NCI-H187 treated with DMSO at 0.1 percent for 48 hours (cell line): ENCODE measurements at places on chromosomes 1 and 21.
A peak's percentile ranks its signal among the peaks of the same experiment; 100 is the strongest.

DNA sequence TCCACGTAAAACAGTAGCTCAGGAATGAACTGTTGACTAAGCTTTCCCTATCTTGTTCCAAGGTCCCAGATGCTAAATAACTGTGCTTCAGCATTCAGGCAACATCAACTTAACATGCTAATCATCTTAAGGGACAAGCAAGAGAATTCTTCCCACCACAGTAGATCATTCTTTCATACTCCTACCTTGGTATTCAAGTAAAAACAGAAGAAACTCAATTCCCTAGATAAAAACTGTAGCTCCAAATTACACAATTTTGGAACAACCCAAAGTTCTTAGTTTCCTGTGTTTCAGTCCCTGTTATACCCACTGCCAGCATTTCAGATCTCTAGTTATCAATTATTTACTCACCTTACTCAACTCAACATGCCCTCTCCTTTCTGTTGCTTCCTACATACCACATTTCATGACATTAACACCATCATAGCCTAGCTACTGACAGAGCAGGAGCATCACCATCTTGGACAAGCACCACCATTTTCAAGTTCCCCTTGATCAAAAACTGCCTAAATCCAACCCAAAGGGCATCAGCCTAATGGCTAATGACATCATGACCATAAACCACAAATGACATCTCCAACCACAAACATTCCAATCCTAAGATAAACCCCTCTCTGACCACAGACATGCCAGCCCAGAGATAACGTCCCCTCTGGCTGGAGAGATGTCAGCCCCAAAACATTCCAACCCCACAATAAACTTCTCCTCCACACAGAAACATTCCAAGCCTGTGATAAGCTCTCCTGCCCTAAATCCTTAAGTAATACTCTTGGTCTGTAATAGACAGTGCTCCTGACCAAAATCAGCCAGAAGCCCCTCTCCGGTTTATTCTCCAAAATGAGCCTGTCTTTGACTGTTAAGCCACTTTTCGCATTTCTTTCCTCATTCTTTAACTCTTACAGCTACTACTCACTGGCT, 191.2 kb downstream of the RERE start:
- DNase-seq = no peak

DNA sequence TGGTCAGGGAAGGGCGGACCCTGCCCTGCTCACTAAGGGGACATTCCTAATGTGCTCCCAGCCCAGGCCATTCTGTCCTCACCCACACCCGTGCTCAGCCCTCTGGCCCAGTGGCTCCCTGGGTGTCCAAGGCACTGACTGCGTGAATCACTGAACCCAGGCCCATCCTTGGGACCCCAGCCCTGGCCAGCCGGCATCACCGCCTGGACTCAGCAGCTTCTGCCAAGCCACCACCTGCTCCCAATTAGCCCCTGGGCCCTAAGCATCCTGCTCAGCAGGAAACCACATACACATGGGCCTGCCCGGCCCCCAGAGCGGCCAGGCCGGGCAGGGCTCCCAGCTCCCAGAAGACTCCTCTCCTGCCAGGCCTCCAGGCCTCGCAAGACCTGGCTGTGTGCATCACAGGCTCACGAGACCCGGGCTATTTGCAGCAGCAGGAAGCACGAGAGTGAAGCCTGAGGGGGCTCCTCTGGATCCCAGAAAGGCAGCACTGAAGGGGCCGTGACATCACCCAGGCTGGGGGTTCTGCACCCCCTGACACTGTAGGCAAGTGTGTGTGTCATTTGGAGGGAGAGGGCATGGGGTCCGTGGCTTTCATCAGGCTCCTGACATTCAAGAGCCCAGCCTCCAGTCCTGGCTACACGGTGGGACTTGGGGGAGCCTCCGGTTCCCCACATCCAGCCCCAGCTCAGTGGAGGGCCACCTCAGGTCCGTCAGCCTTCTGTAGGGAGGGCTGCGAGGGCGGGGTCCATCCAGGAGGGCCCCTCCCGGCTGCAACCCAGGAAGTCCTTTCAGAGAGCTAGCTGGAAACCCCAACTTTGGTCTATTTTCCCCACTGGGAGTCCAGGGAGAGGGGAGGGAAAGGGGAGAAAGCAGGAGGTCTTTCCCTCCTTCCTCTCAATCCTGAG, 1.6 kb downstream of the MFAP2 start:
- no peak for DNase-seq

DNA sequence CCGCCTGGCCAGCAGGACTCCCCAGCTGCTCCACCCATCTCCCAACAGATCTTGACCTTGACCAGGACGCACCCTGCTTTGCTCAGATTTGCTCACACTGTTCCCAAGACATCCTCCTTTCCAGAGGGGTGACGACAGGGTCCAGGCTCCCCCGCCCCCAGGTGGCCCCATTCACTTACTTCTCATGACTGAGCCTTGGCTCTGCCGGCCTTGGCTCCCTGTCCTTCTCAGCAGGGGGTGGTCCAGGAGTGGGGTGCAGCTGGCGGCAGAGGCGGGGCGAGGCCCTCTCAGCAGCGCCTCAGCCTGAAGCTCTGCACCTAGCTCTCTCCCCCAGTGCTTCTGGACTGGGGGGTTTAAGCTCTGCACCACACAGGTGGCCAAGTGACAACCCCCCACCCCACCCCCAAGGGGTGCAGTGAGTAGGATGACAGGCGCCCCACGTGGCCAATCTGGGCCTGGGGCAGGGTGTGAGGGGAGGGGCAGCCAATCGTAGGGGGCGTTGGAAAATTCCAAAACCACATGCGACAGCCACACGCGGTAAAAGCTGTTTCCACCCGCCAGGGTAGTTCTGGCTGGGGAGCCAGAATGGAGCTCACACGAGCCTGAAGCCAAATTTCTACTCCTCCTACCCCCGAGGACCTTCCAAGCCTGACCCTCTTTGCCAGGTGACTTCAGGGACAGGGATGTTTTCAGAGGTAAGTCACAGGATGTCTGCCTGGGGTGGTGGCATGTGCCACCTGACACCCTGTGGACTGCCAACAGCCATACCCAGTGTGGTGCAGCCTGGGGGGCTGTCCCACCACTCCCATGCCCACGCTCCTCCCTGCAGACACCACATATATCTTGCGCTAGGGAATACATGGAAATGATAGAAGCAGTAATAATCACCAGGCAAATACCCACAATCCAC, 5.6 kb downstream of the RORC start:
- no peak for DNase-seq

GRCh38 chr1:95073446-95073845, 695 bp upstream of the ALG14 start:
- DNase-seq = no peak

DNA sequence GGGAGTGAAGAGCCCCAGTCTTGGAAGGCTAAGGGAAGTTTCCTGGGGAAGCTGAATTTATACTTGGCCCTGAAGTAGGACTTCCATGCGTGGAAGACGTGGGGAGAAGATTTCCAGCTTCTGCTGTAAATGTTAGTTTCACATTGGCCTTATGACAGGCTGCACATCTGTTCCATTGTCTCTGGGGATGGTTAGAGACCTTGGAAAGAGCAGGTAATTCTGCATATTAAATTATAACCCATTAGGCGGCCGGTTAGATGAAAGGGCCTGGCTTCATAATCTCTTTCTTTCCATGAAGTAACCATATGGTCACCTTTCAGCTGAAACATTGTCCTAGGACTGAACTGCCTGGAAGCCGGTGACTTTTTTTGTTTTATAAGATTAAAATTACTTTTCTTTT, 37.5 kb downstream of the DPT start:
- no peak for DNase-seq

GRCh38 chr21:33962290-33962689, 46.7 kb upstream of the ATP5PO start:
- DNase-seq = no peak

GRCh38 chr1:225427235-225428067, at the start of gene LBR:
LBR (minus strand) TSS chr1:225428038; CDS start chr1:225424075, 3,963 bp downstream.
- DNase-seq = no peak

DNA sequence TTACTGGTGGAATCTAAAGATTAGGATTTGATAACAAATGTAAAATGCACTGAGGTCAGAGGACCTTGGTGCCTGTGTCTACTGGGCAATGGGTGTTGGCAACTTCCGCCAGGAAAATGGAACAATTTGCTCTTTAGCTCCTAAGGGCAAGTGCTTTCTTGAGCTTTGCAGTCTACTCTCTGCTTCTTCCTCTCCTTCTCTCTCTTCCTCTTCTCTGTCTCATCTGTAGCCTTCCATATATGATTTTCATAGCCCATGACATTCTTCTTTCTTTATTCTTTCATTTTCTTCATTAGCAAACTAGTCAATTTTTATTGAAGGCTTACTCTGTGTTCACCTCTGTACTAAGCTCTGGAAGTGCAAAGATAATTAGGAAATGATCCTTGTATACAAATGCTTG, 35.5 kb downstream of the OVGP1 start:
- no peak for DNase-seq

DNA sequence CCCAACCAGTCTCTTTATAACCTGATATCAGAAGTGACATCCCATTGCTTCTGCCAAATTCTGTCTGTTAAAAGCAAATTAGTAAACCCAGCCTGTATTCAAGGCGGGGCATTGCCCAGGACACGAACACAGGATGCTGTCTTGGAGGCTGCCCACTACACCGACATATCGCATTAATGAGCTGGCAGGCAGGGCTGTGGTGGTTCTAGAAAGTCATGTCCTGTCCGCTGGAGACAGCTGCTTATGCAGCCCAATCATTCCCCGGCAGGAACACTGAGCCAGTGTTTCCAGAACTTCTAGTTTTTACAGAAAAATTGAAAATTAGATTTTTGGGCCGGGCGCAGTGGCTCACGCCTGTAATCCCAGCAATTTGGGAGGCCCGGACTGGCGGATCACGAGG, 19.3 kb downstream of the C1orf167 start:
- DNase-seq = no peak

DNA sequence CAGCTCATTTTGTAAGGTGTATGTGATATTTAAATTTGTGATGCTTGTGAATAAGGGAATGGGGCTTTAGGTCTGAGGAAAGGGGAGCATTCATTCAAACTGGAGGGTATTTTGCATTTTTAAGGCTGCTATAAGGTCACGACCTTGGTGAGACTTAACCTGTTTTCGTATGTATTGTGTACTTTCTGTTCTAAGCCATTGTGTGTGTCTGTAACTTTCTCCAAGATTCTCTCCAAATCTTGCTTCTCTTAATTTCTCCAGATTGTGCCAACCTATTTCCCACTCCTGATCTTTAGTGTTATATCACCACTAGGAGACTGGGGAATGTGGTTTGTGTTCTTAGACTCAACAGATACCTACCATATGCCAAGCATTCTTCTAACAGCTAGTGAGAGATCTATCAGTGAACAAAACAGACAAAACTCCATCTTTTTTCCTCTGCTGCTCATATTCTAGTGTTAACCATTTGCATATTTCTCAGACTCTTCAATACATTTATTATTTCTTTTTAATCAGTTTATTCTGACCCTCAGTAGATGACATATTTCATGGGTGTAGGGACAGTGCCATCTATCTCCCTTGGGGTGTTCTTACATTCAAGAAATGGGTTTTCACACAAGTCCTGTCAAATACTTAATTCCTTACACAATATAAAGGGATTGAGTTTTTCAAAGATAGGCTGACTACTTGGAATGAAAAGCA, 27.5 kb downstream of the ATP1B1 start:
- no peak for DNase-seq

DNA sequence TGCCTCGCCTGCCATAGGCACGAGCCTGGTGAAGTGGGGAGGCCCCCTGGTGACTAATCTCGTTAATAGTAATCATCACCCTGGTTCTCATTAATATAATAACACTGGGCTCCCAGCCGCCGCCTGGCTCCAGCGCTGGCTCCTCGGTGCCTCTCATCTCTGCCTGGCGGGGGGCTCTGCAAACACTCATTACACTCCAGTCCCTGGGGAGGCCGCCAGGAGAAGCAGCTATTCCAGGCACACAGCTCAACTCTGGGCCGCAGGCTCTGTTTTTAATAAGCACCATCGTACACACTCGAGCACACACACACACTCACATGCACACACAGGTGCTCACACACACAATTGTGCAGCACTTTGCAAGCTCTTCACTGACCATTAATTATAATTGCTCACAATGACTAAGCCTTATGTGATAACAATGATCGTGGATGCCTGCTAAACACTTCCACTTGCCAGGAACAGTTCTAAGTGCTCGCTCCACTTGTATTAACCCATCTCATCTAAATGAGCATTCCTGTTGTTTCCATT, 52.2 kb downstream of the SDC3 start:
- DNase-seq = peak; percentile 71

GRCh38 chr1:227541129-227541528, 22.2 kb upstream of the ZNF678 start:
- no peak for DNase-seq

- no peak for DNase-seq
Measured at GRCh38 chr1:85450832-85451231, 14.1 kb downstream of the DDAH1 start.

GRCh38 chr1:213876531-213876930, 111.2 kb upstream of the PROX1 start:
- no peak for DNase-seq

- DNase-seq = no peak
Measured at GRCh38 chr1:2320006-2320405, 71.3 kb downstream of the MORN1 start.

- DNase-seq = no peak
Measured at GRCh38 chr1:43530483-43531106, at the start of gene PTPRF. PTPRF (plus strand) TSS chr1:43530883; CDS start chr1:43545076, 14,193 bp downstream.

GRCh38 chr1:201707656-201708055, 121.3 kb upstream of the IPO9 start:
- DNase-seq = no peak

- DNase-seq = no peak
Measured at GRCh38 chr1:154198756-154199562, 7.1 kb upstream of the TPM3 start.

DNA sequence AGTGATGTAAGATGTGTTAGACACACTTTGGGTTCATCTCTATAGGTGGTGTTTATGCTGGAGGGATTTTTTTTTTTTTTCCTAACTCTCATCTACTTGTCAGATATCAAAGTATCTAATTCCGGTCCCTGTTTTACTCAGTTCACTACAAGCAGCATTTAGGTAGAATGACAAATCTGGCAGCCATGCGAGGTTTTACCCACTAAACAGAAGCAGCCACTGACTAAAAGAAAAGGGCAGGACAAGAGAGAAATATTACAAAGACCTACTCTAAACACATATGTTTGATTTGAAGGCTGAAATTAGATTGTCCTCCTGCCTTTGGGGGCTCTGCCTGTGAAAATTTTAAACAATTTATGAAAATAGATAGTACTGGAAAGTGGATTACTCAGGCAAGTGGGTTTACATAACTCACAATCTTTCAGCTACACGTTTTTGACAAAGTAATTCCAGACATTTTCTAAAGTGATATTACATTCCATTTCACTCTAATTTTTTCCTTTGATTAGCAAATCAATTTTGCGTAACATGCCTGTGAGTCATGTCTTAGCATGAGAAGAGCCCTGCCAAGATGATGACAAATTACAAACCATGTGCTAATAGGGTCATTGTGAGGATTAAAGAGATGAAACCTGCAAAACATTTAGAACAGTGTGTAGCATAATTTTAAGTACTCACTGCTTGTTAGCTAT, 172.6 kb downstream of the PLA2G4A start:
- DNase-seq = no peak

DNA sequence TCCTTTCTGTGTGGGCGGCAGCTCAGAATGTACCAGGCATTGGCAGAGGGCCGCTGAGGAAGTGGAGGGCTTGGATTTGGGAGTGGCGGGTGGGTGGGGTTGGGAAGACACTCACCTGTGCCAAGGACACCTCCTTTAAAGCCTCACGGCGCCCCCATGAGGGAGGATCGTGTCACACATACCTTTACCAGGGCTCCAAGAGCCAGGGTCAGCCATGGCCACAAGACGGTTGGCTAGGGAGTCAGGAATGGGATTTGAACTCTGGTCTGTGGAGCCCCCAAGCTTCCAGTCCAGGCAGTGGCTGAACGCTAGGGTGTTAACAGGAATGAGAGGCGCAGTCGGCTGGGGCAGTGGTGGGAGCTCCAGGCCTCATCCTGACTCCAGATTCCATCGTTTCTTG, 4.6 kb downstream of the NBL1 start:
- DNase-seq = no peak
